ENCODE measurements at places on chromosomes 3 and 15. TPM values are rescaled to one million over a fixed set of nuclear protein-coding genes. Genes with fewer than 3 reads are reported as not detected.

Gene PCBP4
- 46.5 TPM for total RNA-seq

Gene GRK7
- not detected for total RNA-seq

DNA sequence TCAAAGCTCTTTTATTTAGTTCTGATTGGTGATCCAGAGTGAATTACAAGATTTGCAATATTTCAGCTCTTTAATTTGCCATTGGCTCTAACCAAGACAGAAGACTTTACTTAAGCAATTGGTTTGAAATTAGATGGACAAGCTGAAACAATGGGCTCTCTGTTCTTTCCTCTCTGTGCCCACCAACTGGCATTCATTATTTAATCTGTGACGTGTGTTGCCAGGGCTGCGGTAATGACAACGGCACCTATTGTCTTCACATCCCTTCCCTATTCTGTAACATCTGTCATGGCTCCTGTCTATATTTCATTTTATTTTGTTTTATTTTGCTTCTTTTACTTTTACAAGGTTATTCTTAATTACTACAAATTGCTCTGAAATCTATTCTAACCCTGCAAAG lies 33.9 kb downstream of the PLD1 start:
- no peak overlapping the region for H3K4me3 ChIP-seq
- H3K27ac ChIP-seq, result no peak overlapping the region

GRCh38 chr3:12194209-12194608 lies 35.5 kb upstream of the TIMP4 start:
- H3K4me3 ChIP-seq, result no peak overlapping the region
- no peak for DNase-seq
- H3K27ac ChIP-seq, result peak overlapping the region; percentile 35
- H3K4me1 ChIP-seq, result peaks cover 18% of the 10 kb centered on the region

DNA sequence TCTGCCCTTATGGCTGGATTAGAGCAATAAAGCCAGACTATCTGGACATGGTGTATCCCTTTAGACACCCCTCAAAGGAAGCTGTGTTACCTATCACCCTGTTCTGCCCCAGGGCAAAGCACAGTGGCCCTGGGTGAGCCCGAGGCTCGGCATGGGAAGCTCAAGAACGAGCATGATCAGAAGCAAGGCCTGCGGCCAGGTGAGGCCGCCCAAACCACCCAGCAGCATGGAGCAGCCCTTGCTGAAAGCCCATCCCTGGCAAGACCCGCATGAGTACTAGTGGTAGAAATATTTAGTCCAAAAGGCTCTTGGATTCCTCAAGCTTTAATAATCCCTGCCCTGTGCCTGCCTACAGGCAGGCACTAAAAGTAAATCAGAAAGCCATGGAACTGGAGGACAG lies 261.1 kb downstream of the MEX3B start:
- no peaks in the 10 kb centered on the region for H3K4me1 ChIP-seq
- H3K27me3 ChIP-seq, result no peaks in the 10 kb centered on the region
- no peak for DNase-seq
- no peak overlapping the region for H3K4me3 ChIP-seq
- H3K27ac ChIP-seq, result no peak overlapping the region
- no peaks in the 10 kb centered on the region for H3K36me3 ChIP-seq

All from Caco-2 (cell line).